NCI-H345 (cell line): ENCODE measurements at places on chromosomes 12 and 14.

GRCh38 chr14:104756477-104757237, 3.7 kb downstream of the SIVA1 start:
- DNase-seq = no peak

DNA sequence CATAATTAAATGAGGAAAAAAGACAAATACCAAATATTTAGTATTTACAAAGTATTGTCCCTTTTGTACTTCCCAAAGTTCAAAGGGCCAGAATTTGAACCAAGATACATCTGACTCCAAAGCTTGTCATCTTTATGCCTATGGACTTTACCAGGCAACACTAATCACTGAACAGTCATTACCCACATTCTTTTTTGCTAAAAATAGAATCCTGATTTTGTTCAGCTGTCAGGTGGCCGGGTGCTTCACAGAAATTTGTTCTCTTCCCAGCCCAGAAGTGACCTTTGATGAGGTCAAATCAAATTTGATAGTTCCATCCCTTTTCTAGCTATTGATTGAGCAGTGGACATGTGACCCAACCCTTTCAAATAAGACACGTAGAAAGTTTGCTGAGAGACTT, 121.6 kb downstream of the LLPH start:
- no peak for DNase-seq

- DNase-seq = no peak
These were observed 43.2 kb upstream of the TUNAR start for GRCh38 chr14:95833429-95833828.

GRCh38 chr12:132352896-132353800, 23.8 kb upstream of the GALNT9 start:
- no peak for DNase-seq

GRCh38 chr14:53473480-53473879, 320.4 kb upstream of the DDHD1 start:
- DNase-seq = no peak

DNA sequence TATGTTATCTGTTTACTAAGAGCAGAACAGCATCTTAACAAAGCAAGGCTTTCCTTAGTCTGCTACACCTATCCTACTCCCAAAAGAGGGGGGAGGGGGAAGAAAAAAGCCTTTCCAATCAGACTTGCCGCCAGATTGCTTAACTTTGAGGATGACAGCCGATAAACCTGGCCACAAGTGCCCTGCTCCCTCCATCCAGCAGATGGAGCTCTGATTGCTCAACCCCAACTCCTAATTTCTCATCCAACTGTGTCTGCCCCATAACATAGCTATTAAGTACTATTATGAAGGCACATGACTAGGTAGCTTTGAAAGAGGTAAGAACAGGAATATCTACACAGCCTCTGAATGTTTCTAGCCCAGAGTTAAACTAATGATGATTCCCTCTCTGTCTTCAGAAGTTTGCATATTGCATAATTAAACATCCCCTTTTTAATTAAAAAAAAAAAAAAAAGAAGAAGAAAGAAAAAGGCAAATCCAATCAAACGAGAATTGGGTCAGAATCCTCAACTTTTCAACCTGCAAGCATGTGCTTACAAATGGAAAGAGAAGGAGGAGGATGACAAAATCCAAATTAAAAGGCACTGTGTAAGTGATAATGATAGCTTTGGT, 247.4 kb downstream of the GALC start:
- peak; percentile 25 for DNase-seq

DNA sequence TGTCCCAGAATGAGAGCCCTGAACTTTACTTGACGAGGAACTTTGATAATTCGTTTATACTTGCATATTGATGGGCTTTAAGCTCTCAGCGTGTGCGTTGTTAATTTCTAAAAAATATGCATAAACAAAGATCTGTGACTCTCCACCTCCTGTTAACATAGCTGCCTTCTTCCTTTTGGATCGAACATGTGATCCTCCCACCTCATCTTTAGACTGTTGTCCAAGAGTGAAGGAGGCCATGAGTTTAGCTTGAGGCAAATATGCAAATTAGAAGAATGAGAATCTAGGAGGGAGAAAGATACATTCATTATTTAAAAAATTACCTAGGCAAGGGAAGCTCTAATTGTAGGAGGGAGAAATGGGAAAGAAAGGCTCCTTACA, 617 bp downstream of the TTC8 start:
- no peak for DNase-seq

DNA sequence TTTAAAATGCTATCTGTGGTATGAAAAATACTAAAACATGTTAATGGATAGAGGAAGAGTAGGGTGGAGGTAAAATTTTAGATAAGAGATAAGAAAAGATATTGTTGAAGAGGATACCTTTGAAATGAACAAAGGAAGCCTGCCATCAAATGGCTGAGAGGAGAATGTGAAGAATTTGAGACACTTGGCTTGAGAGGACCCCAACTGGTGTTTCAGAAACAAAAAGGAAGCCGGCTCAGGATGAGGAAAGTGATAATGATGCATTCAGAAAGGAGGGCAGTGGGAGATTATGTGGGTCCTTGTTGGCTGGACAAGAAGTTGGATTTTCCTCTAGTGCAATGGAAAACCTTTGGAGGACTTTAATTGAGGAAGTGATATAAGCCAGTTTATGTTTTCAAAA, 264.4 kb downstream of the DUSP6 start:
- DNase-seq = no peak

DNA sequence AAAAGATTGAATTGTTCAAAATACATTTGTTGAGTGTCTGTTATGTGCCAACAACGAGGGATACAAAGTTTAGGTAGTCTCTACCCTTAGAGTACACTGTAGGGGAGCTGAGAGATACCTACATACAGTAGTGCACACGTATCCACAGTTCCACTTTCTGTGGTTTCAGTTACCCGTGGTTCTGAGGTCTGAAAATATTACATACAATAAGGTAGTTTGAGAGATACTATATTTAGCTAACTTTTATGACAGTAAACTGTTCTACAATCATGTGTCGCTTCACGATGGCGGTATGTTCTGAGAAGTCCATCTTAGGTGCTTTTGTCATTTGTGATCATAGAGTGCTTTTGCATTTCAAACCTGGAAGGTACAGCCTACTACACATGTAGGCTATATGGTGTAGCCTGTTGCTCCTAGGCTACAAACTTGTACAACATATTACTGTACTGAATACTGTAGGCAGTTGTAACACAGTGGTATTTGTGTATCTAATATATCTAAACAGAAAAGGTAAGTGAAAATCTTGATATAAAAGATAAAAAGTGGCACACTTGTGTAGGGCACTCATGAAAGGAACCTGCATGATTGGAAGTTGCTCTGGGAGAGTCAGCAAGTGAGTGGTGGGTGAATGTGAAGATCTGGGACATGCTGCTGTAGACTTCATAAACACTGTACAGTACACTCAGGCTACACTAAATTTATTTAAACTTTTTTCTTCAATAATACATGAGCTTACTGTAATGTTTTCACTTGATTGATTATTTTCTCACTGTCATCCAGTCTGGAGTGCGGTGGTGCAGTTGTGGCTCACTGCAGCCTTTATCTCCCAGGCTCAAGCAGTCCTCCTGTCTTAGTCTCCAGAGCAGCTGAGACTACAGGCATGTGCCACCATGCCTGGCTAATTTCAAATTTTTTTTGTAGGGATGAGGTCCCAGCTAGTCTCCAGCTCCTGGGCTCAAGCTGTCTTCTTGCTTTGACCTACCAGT, 4.0 kb downstream of the CPSF6 start:
- DNase-seq = no peak

DNA sequence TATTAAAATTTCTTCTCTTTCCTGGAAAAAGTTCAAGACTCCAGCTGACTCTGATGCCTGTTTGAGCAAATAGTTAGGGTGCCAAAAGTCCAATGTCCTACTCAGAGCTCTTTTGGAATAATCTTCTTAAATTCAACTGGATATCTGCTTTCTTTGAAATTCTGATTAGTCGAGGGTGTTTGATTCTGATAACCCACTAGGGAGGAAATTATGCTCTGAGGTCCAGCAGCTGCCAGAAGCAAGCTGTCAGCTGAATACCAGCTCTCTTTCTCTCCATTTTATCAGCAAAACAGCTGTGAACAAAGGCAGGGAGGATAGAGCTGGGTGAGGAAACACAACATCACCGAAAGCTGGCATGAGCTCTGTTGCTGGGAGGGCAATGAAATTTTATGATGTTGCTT, 141.5 kb downstream of the CAND1 start:
- no peak for DNase-seq

DNA sequence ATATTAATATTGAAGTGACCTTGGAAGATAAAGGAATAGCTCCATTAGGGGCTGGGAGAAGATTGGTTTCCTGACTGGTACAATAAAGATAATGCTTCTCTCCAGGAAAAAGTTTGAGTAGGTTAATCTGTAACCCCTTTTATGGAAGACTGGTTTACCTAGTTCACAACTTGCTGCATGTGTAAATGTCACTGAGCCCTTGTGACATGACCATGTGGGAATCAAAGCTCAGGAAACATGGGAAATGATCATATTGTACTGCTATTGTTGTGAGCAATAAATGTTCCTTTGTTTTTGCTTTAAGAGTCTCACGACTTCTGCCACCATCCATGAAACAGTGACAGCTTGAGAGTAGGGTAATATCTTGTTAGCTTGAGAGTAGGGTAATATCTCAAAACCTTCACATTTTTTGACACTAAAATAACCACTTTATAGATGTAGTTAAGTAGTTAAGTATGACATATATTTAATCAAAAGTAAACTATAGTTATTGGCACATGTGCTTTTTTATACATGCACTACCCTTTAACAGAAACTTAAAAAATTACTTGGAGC, 1338.6 kb downstream of the FSCB start:
- no peak for DNase-seq

DNA sequence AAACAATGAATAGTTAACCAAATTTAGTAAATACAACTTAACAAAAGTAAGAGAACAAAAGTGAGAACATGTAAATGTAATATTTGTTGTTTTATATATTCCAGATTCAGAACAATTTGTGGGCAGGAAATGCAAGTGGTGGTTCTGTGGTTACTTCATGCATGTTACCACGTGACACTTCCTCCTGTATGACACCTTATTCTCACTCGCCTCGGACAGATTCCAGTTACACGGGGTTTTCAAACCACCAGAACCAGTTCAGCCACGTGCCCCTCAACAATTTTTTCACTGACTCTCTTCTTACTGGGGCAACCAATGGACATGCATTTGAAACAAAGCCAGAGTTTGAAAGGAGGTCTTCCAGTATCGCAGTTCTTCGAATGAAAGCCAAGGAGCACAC, 21.0 kb downstream of the ALX1 start:
- no peak for DNase-seq

DNA sequence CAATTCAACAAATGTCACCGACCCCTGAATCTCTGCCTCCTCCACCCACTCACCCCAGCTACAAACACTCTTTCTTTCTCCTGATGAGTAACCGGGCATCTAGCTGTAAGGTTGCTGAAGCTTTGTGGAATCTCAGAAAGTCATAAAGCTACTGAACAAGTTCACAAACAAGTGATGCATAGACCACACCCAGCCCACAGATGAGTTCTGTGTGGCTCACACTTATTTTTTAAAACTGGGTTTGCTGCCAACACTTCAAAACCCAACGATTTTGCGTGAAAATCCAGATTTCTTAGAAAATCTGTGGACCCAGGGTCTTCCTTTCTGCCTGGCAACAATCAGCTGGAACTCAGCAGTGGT, 96.1 kb downstream of the APAF1 start:
- DNase-seq = no peak

DNA sequence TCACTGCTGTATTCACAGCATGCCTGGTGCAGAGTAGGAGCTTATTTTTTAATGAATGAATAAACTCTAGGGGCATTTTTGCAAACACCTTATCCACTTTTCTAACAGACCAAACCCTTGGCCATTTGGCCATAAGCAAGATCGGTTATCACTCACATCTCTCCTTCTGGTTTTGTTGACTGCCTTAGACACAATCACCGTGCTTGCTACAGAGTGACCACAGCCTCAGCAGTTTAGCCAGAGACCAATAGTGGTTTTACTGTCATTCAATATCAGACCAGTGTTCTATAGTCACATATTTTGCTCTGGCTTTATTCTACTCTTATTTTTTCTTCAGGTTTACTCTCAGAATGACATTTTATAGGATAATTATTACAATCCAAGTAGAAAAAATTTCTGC, 2.2 kb downstream of the KLRB1 start:
- DNase-seq = no peak

DNA sequence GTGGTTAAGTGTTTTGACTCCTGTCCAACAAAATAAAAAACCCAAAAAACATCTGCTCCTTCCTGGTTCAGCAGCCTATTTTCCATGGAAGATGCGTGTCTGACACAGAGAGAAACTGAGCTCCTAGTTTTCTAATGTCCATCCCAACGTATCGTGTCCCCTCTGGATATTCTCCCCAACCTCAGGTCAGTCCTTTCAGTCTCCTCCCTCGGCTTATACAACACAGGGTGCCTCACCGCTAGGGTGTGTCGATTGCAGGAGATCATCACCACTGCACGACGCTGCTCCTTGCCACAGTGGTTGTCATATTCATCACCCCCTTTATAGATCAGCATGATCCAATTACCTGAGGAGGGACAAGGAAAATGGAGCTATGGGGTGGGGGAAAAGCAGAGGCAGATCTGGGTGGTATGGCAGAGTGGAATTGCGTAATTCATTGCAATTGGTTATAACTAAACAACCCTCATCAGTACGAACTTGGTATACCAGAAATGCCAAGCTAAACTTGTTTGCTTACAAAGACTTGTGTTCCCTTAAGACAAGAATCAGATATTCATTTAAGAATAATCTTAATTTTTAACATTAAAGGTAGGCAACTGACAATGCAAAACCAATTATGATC, 5.8 kb downstream of the M6PR start:
- no peak for DNase-seq

DNA sequence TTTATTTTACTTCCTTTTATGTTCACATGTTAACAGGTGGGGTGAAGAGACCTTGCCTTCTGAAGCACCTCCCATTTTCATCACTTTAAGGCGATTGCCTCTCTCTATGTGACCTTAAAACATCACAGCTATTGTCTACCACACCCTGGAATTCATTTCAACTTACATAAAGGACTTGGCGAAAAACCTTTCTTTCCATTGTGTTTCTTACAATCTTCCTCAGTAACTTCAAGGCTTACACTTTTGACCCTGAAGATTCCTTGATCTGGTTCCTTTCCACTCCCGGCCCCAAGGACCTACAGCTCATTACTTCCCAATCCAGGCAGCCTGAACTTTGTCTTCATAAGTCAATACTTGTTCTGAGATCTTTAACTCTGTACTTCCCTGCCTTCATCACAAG, 443.3 kb downstream of the ADAMTS20 start:
- no peak for DNase-seq
